ENCODE measurements at places on chromosomes 7 and 10. TPM values are rescaled to one million over a fixed set of nuclear protein-coding genes. Genes with fewer than 3 reads are reported as not detected.

ZNF680 gene
- total RNA-seq, result 18.0 TPM

CRPPA gene
- not detected for total RNA-seq

MSMB gene
- total RNA-seq, result not detected

FKBP6 gene
- not detected for total RNA-seq

GSTO1 gene
- total RNA-seq, result 239 TPM

LRCH4 gene
- 3.4 TPM for total RNA-seq

OPN4 gene
- total RNA-seq, result 0.02 TPM

NPSR1 gene
- not detected for total RNA-seq

MYL7 gene
- not detected for total RNA-seq

CYP2W1 gene
- total RNA-seq, result not detected

METTL27 gene
- total RNA-seq, result 0.48 TPM

CCDC71L gene
- 26.6 TPM for total RNA-seq

MSS51 gene
- not detected for total RNA-seq

DNA sequence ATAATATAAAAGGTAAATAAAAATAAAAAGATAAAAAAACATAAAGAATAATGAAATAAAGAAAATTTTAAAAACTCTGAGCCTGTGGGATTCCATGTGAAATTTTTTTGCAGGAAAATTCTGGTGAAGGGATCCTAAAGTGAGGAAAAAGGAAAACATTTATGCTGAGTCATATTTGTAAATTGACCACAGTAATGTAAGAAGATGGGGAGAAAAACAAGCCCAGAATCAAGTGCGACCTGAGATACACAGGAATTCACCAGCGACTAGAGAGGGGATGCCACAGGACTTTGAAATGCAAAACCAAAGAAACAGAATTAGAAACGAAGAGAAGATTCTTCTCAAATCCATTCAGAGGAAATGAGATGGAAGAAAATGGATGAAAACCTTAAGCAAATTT is 133.8 kb upstream of the PFKP start:
- no peak for DNase-seq

DNA sequence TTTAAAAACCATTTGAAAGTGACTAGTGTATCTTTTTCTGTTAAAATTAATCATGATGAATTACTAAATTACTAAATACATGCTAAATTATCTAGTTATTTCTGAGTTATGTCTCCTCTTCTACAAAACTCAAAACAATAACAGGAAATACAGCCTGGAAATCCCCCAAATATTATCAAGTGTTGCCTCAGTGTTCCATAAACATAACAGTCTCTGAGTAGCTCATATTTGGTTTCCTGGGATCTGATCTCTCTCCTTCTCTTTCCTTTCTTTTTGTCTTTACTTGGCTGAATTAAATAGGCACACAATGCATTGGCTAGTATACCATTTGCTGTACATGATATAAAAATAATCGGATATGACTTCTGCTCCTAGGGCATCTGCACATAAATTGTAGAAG is 277.6 kb upstream of the IGFBP3 start:
- no peak for DNase-seq

- DNase-seq, result no peak
Observed at GRCh38 chr10:45082176-45082575, 81.5 kb downstream of the ZNF22 start.

- no peak for DNase-seq
Observed at GRCh38 chr7:28890137-28890536, 68.0 kb downstream of the TRIL start.

DNA sequence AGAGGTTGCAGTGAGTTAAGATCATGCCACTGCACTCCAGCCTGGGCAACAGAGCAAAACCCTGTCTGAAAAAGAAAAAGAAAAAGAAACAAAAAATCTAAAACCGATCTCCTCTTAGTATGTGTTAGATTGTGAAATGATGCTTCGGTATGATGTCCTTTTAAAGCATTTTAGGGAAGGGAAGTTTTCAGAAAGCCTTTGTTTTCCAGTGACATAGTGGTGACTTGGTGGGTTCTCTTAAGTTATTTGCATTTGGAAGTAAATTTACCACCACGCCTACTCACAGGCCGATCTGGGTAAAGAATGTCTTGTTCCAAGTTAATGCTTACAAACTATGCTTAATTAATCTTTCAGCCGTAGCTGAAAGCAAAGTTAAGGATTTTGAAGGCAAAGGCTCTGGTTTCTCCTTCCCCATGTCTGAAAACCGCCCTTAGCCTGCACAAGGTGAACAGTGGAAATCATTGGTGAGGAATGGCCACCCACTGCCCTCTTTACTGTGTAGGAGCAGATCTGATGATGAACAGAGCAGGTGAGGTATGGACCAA is 10.7 kb downstream of the MTURN start:
- no peak for DNase-seq

DNA sequence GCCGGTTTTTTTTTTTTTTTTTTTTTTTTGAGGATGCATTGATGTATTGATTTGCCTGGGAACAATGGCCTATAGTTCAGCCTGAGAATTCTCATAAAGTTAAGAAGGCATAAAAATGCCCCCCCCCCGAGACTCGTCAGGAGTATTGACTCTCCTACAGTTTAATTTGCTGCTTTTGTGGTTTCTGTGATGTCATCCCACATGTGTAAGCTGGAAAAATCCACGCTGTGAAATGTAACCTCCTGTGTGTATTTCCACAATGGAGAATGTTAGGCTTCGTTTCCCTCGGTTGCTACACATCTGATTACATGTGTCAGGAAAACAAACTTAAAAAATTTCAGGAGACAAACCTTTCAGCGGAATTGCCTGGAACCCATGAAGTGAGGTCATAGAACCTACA is 117.9 kb downstream of the FANK1 start:
- peak; percentile 71 for DNase-seq

DNA sequence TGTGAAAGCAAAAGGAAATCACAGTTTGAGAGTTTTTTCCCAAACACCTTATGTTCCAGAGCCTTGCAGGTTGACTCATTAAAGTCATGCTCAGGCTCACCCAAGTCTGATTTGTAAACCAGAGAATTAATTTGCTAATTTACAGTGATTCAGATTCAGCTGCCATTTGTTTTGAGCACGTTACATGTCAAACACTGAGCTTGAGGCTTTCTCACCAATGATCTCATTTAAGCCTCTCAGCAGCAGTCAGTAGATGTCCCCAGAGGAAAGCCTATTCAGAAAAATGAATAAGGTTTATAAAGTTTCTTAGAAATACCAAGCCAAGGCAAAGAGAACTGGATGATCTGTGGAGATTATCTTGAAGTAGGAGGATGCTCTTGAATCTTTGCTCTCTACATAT is 420.4 kb downstream of the HTR7 start:
- no peak for DNase-seq

DNA sequence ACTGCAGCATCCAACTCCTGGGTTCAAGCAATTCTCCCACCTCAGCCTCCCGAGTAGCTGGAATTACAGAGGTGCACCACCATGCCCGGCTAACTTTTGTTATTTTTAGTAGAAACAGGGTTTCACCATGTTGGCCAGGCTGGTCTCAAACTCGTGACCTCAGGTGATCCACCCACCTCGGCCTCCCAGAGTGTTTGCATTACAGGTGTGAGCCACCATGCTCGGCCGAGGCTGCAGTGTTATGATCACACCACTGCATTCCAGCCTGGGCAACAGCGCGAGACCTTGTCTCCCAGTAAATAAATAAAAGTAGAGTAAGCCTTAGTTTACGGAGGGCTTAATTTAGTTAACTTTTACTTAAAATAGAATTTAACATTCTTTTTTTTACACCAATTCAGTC is 23.7 kb upstream of the IGF2BP3 start:
- no peak for DNase-seq

GRCh38 chr7:104296900-104297299 is 31.5 kb upstream of the LHFPL3 start:
- DNase-seq, result no peak

DNA sequence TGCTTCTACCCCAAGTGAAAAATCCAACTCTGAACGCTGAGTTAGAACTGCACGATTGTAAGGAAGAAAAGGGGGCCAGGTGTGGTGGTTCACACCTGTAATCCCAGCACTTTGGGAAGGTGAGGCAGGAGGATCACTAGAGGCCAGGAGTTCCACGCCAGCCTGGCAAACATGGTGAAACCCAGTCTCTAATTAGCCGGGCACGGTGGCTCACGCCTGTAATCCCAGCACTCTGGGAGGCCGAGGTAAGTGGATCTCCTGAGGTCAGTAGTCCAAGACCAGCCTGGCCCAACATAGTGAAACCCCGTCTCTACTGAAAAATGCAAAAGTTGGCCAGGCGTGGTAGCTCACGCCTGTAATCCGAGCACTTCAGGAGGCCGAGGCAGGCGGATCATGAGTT is 9.0 kb downstream of the GUSB start:
- DNase-seq, result no peak

DNA sequence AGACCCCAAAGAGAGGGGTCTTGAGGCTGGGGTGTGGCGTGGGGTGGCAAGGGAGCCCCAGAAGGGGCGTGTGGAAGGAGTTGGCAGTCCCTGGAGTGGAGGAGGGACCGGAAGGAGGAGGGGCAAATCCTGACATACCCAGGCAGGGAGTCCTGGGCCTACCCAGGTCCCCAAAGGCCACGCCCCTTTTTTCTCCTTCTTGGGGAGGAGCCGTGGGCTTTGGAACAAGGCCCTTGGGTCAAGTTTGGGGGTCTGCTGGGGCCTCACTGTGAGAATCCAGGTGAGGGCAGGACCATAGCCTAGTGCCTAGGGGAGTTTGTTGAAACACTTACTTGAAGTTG is 1.2 kb upstream of the SMARCD3 start:
- peak; percentile 51 for DNase-seq

DNA sequence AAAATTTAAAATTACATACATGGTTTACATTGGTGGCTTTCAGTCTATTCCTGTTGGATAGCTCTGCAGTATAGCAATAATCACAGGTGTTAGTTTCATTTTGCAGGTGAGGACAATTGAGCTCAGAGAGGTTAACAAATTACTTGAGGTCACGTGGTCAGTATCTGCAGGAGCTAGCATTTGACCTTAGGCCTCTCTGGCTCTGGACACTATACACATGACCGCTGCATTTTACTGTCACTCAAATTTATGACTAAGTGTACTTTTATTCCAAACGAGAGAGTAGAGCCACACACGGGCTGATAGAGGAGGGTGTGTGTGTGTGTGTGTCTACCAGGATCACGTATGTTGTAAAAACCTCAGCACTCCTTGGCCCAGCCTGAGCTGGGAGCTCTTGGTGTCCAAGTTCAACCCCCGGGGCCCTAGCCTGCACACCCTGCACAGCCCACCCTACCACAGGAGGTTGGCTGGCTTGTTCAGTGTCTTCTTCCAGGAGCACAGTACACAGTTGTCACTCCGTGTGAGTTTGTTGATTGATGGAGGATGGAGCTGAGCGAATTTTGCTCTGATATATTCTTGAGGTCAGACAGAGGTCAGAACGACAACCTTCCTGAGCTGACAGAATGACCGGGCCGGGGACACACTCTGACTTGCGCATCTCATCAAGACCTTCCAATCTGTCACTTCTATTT is 272.7 kb downstream of the GFRA1 start:
- no peak for DNase-seq

DNA sequence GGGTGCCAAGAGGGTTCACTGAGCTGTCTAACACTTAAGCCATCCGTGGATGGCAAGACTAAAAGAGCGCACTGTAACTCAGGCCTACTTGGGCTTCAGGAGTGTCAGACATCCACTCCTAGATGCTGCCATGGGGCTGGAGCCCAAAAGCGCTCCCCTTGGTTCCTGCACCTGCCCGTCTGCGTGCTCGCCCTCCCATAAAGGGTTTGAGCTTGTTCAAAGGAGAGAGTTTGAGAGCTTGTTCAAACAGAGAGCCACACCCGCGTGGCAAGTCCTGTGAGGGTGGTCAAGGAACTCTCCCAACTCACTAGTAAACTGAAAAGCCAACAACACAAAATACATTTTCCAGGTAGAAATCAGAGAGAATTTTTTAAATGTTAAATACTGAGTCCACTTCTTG is 256.7 kb downstream of the SEMA3A start:
- no peak for DNase-seq

- DNase-seq, result no peak
Observed at GRCh38 chr10:48245977-48246376, 28.5 kb downstream of the FRMPD2 start.

- no peak for DNase-seq
Observed at GRCh38 chr7:57772126-57772924, 322.3 kb downstream of the ZNF716 start.

DNA sequence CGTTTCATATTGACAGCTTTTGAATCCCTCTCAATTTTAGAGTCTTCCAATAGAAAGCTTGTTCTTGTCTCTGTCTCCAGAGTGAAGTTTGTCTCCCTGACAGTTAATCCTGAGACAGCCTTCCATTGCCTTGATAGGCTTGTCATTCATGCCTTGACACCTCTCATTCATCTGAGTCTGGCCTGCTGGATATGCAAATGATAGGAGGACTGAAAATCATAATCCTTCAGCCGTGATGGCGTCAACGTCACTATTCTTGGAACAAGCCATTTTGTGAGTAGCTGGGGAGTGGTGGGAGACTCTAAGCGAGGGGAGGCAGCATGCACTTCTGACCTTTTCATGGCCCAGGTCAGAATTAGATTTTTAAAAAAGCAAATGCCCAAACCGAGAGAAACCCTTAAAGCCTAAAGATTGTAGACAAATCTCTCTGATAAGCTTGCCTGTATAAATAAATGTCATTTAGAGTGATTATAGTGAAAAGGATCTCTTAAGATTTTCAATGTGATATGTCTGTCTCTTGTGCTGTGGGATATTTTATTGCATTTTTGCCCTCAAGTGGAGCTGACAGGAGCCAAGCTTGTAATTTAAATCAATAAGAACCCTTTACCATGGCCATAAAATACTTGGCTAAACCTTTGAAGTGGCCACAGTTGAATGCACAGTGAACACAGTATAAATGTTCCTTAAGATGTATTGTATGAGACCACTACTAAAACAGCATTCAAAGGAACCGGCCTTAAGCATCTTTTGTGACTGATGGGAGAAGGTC is 148.8 kb downstream of the SNX10 start:
- no peak for DNase-seq

- DNase-seq, result no peak
Observed at GRCh38 chr10:89795840-89796239, 94.5 kb downstream of the KIF20B start.

- no peak for DNase-seq
Observed at GRCh38 chr7:6658618-6659345, 21.7 kb downstream of the ZNF316 start.

- DNase-seq, result no peak
Observed at GRCh38 chr7:142808461-142808801, 37.7 kb downstream of the PRSS2 start.

DNA sequence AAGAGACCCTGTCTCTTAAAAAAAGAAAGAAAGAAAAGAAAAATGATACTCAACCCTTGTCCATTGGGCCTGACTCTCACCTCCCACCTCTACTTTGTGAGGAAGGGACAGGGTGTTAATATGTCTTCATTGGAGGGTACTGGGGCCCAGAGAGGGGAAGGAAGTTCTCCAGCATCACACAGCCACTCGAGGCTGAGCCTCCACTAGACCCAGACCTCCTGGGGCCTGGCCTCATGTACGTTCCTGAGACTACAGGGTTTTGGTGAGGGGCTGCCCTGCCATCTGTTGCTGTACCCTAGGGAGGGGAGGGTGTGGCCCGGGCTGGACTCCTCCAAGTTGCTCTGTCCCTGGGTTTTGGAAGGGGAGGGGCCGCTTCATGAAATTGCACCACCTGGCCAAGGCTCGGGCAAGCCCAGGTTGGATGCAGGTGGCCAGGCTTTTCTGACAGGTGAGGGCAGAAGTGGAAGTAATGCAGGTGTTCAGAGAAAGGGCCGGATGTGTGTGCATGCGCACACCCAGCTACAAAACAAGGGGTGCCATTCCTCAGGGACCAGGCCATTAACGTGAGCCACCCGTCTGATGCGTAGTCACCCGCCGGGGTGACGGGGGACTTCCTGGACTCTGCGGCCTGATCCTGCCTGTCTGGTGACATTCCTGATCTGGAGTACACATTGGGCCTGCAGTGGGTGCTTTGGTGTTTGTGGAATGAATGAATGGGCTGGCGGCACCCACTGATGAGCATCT is 21.7 kb downstream of the GTF2IRD1 start:
- DNase-seq, result no peak

Measured in H4 (cell line).